Activated CD8-positive, alpha-beta memory T cell treated with anti-CD3 and anti-CD28 coated beads, Interleukin-2, amount 50 U/mL, for 4 hours (primary cell): ENCODE measurements at places on chromosomes 1 and 21.

DNA sequence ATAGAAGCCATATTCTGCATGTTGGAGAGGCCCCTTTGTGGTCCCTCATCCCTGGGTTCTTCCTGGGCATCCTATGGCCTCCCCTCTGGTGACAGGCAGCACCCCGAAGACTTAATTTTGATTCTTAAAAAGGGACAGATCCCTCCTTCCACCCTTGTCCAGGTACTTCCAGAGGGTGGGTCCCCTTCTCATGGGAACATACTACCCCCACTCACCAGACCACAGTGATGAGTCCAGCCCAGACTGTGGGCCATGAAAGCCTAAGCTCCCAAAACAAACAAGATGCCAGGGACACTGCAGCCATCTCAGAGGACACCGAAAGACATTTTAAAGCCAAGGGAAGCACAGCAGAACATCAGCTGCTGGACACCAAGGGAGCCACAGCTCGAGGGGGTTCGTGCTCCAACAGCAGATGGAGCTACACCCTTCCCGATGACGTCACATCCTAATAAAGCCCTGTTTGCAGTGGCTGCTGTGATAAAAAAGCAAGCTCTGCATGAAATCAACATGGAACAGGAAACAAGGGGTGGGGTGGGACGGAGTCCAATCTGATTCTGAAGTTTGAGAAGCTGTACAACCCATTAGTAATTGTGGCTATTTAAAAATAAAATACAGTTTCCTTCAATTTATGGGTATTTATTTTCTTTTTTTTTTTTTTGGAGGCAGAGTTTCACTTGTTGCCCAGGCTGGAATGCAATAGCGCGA lies 32.4 kb downstream of the GNB1 start:
- DNase-seq = no peak

DNA sequence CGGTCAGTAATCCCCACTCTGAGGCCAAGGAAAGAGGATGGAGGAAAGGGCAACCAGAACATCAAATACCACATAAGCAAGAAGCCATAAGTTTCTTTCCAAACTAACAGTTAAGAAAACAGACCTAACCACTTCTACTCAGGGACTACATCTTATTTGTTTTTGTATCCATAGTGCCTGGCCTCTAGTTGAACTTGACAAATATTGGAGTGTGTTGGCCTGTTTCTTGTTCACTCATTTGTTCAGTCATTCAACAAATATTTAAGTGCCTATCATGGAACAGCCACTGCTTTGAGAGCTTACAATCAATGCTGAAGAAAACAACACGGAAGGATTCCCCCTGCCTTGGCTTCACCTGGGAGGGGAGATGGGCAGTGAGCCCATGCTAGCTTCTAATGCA lies 69.7 kb downstream of the ST6GALNAC3 start:
- no peak for DNase-seq

DNA sequence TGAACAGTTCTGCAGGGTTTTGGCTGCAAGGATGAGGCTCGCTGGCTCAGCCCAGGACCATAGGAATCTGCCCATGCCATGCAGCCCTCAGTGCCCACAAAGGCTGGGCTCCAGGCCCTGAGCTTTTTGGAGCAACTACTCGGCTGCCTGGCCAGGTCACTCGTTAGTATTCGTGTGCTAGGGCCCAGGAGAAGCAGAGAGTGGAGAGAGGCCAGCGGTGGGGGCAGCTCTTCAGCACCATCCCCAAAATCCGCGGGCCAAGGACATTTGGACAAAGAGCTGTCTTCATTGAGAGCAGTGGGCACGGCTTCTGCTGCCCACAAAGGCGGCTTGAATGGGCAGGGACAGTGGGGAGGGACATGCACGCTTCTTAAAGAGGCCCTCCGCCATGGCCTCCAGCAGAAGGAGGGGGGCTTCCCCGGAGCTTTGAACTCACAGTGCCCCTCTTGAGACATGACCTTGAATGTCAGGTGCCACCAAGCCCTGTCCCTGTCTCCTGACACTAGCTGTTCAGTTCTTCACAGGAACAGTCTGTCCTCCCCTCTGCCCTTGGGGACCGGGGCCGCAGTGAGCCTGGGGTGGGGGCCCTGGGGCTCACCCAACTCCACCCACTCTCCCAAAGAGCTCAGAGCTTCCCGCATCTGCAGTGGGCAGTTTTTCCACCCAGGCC lies 106.1 kb upstream of the ARHGEF16 start:
- no peak for DNase-seq

GRCh38 chr1:47181955-47182675 lies 7.7 kb downstream of the PDZK1IP1 start:
- DNase-seq = no peak

DNA sequence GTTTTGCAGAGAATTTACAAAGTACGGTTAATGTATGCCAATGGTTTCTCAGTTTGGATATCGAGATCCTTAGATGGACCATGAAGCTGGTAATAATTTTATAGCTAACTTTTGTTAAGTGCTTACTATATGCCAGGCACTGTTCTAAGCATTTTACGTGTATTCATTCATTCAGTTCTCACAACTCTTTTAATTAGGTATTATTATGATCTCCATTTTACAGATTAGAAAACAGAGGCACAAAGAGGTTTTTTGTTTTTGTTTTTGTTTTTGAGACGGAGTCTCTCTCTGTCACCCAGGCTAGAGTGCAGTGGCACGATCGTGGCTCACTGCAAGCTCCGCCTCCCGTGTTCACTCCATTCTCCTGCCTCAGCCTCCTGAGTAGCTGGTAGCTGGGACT lies 7.2 kb downstream of the RPRD2 start:
- no peak for DNase-seq

- DNase-seq = no peak
Observed at GRCh38 chr21:42541618-42542017, 28.0 kb downstream of the SLC37A1 start.
